ENCODE measurements at places on chromosomes 2 and 18.
A peak's percentile ranks its signal among the peaks of the same experiment; 100 is the strongest.

DNA sequence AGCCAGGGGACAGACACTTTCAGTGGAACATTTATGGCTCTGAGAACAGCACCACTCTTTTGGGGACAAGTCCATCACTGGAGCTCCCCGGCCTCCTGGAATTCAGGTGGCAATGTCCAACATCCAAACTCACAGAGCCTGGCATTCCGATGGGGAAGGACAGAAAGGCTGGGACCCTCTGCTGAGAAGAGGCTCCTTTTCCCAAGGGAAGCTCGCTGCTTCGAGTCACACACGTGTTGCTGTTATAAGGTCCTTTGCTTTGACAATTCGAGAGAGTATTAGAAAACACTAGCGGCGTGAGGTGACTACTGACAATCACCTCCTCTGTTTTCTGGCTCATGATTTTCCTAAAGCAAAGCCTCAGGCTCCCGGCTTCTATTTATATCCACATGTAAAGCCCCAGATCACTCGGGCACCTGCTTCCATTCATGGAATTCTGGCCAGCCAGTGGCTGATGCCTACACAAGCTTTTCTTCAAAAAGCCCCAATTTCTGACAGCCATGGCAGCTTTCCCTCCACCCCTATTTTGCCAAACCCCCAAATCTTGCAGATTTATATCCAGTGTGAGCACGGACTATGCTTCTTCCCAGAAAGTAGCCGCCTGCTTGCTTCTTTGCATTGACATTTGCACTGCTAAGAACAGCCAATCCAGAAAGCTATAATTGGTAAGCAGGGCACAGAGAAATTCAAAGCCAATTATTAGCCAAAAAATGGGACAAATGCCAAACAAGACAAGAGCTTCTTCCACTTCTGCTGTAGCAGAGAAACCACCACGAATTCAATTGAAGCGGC is 67.3 kb downstream of the NDUFA10 start:
- DNase-seq, result no peak

- no peak for DNase-seq
Observed at GRCh38 chr2:47226132-47226922, 71.2 kb upstream of the STPG4 start.

DNA sequence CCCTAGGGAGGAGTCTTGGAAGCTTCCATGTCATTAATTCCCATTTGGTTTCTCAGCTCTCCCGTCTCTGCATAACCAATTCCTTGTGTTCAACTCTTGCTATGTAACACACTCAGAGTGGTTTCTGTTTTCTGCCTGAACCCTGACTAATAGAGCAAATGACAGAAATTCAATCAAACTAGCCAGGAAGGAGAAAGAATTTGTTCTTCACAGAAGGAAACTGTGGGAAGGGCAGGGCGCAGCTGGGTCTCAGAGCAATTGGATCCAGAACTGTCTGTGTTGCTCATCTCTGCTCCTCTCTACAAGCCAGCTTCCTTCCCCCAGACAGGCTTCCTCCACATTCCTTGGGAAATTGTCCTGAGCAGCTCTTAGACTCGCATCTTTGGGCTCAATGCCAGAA is 269.8 kb downstream of the TNS1 start:
- no peak for DNase-seq

- peak; percentile 25 for DNase-seq
Observed at GRCh38 chr2:215530191-215530968, 94.5 kb upstream of the FN1 start.

- no peak for DNase-seq
Observed at GRCh38 chr2:105383432-105384166, 15.3 kb downstream of the FHL2 start.

- peak; percentile 24 for DNase-seq
Observed at GRCh38 chr18:47397671-47398319, 146.3 kb upstream of the SKOR2 start.

GRCh38 chr2:55003706-55004639 is 46.3 kb downstream of the RTN4 start:
- no peak for DNase-seq

GRCh38 chr18:54859667-54860421 is 31.6 kb downstream of the RAB27B start:
- no peak for DNase-seq

DNA sequence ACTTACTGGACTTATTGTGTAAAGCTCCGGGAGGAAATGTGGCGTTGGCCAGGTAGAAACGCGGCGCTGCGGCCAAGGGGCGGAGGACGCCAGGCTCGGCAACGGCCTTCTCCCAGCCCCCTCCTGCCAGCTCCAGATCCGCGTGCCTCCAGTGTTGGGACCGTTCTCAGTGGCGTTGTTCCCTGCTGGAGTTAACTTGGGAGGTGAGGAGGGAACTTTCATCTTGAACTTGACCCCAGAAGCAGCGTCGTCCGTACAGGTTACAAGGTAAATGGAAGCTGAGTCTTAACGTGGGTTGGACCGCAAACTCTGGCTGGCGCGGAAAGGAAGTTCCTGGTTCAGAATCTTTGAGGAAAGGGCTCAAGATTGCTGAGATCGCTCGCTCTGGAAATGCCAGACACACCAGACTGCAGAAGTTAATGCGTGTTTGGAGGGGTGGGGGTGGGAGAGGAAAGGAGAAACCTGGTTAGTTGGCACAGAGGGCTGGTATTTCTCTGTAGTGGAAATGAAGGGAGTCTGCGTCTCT is 1.3 kb downstream of the TANC1 start:
- DNase-seq, result no peak

- no peak for DNase-seq
Observed at GRCh38 chr2:231527091-231527395, 3.2 kb downstream of the NMUR1 start.

GRCh38 chr2:196696423-196697079 is 57.0 kb downstream of the CCDC150 start:
- no peak for DNase-seq

DNA sequence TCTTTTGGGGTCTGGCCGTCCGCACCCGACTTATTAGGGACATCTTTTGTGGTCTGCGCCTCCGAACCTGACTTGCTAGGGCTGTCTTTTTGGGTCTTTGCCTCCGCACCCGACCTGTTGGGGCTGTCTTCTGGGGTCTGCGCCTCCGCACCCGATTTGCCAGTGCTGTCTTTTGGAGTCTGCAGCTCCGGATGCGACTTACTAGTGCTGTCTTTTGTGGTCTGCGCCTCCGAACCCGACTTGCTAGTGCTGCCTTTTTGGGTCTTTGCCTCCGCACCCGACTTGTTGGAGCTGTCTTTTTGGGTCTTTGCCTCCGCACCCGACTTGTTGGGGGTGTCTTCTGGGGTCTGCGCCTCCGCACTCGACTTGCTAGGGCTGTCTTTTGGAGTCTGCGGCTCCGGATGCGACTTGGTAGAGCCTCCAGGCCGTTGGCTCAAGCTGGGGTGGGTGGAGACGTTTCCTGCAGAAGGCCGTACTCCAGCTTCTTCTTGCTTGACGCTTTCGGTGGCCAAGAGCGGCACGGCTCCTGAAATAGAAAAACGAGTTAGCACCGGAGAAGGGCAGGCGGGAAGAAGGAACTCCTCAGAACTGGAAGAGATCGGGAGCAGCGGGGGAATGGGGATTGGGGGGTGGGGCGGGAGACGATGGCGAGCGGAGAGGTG is 498 bp downstream of the TGOLN2 start:
- no peak for DNase-seq

DNA sequence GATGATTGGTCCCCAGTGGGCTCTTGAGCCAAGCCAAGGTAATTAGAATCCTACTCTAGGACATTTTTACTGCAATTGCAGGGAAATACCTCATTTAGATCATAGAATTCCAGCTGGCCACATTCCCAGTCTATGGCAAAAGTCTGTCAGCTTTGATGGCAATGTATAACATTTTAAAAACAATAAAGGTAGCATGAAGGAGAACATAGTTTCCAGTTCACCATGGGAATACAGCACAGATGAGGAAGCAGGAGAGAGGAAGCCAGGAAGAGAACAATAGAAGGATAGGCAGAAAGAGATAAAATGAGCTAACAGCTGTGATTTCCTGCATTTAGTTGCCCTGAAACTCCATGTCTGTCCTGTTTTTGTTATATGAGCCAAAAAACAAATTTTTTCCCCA is 897.3 kb upstream of the DDX18 start:
- no peak for DNase-seq

DNA sequence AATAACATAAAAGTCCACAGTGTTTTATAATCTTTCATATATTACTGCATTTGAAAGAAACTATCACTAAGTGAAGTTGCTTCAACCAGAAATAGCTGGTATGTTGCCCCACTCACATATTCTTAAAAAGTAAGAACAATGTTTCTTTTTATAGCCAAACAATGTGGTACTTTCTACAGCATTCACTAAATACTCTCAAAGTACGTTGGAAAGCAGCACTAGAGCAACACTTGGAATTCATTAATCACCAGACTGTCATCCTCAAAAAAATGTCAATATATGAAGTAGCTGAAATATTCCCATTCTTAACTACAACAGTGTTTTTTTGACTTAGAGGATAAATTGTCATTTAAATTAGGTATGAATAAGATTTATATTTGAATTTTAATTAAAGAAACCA is 32.8 kb downstream of the COBLL1 start:
- DNase-seq, result no peak

DNA sequence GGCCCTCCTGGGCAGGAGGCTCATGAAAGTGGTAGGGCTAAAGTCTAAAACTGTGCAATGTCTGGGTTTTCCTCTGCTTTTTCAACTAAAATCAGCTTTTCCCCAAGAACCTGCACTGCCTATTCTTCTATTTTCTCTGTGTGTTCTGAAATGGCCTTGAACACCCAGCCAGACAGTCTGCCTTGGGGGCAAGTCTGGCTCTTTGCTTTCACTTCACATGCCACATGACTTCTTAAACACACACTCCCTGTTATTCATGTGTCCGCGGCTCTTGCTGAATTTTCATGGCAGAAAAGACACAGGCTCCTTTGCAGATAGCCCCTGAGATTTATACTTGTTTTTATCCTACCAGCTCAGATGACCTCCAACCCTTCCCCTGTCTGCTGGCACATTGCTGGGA is 10.6 kb upstream of the RPIA start:
- DNase-seq, result no peak

DNA sequence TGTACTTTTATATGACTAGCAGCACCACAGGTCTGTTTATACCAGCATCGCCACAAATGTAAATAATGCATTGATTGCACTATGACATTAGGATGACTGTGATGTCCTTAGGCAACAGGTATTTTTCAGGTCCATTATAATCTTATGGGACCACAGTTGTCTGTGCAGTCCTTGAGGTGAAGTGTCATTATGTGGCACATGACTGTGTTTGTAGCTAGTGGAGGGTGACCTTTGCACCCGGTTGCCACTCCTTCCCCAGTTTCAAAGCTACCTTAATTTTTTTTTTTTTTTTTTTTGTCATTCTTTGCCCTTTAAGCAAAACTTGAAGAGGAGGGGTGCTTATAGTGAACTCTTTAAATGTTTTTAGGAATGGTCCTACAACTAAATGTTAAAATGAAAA is 386.4 kb downstream of the THSD7B start:
- no peak for DNase-seq

- DNase-seq, result no peak
Observed at GRCh38 chr18:26700728-26701127, 152.4 kb upstream of the KCTD1 start.

DNA sequence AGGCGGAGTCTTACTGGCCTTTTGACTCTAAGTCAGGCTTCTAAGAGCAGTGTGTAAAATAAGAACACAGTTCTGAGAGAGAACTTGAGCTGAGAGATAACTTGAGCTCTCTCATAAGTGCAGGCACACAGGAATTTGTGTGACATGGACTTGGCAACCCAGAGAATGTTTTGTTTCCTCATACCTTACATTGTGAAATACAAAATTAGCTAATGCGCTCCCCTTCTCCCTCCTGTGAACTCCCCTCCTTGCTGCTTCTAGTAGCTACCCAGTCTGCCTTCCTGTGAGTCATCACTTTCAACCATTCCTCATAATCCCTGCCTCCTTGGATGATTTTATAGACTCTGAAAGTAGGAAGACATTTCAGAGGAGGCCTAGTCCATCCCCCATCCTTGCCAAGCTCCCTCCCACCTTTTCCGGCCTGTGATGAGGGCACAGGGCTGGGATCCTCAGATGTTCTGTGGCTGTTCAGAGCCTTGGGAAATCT is 22.6 kb downstream of the FER1L5 start:
- DNase-seq, result no peak

- DNase-seq, result peak; percentile 39
Observed at GRCh38 chr2:164495491-164496223, 125.6 kb downstream of the GRB14 start.

GRCh38 chr2:36589230-36589630 is 8.7 kb downstream of the FEZ2 start:
- no peak for DNase-seq

GRCh38 chr2:61888267-61889055 is at the start of gene CCT4:
Gene CCT4, minus strand, starts transcription at chr2:61888656. Its CDS starts 149 bp downstream, at chr2:61888507.
- peak; percentile 49 for DNase-seq

GRCh38 chr2:151403914-151404313 is 5.8 kb upstream of the RIF1 start:
- no peak for DNase-seq

DNA sequence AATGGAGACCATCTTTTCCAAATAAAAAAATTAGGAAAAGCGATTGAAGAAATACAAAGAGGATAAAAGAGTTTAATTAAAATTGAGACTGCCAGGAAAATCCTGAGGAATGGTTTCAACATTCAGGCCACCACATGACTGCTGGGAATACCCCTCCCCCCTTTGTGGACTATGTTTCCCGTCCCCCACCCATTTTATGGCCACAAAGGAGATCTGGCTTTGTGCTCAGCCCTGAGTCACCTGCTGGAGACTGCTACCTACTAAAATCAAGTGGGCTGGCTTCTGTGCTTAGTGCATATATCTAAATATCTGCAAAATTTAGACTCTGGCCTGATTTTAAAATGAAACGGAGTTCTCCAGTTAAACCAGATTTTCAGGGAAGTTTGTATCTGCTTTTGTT is 10.1 kb downstream of the RND3 start:
- no peak for DNase-seq

- peak; percentile 96 for DNase-seq
Observed at GRCh38 chr18:69246027-69246426, 154.7 kb upstream of the DOK6 start.

- no peak for DNase-seq
Observed at GRCh38 chr2:98734823-98735260, 3.9 kb upstream of the MGAT4A start.

DNA sequence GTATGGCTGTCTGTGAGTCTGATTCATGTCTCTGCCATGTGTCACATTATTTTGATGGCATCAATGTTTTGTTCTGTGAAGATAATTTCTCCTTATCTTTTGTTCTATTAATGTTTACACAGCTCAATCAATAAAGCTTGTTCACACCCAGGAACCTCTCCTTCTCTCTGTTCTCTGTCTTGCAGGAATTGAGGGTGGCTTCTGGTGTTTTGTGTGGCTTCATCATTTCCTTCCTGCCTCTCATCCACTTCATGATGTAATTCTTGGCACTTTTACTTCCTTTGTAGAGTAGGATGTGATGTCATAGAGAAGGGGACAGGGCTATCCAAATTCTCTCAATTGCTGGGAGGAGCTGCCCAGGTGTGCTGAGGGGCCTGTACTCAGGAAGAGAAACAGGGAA is 27.2 kb downstream of the ASXL3 start:
- DNase-seq, result no peak

DNA sequence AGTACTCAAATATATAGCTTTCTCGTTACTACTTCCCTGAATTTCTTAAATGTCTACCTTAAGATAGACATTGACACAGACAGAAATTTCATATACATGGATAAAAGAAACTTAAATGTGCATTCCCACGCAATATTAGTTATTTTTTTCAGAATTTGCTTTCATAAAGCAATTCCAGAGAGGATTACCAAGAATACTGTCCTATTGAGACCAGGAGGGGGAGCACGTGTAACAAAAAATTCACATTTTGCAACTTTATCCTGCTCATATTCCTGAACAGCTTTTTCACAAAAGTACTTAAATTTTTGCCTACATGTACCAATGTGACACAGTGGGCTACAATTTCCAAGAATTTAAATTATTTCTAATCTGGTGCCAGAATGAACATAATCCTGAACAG is 30.7 kb upstream of the ERCC3 start:
- DNase-seq, result no peak

All from NCI-H748 treated with DMSO at 0.1 percent for 48 hours (cell line).